Cortex of kidney (tissue), 1 donor: ENCODE measurements at places on chromosomes 1 and 21.

DNA sequence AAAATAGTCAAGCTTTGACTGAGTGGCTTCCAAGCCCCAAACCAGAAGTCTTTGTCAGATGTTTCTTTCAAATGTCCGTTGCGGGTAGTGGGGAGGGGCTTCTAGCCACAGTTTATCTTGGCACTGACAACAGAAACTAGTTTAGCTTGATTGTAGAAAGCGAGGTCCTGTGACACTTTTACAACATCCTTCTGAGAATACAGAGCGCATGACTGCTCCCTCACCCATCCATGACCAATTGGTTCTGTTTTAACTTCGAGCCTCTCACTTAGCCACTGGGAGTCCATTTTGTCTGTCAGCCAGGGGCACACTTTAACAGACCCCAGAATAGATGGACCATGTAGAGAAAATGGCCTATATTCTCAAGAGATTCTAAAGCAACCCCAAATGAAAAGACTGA lies 199.2 kb upstream of the ST6GALNAC5 start:
- no peak for DNase-seq

DNA sequence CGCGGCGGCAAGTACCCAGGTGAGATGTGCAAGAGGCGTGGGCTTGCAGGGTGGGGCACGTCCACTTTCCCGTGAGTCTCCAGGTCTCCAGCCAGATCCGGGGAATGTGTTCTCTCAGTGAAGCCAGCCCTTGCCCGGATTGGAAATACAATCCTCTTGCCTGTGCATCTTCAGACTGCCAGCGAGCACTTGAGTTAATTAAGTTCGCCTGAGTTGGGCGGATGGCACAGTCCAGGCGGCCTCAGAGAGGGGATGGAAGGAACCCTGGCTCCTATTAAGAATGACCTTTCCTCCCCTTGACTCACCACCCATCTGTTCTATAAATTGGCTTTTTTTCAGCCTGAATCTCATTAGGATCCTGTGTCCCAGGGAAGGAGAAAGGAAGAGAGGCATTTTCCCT lies 33.3 kb upstream of the CNTN2 start:
- DNase-seq, result no peak

GRCh38 chr1:11156441-11156840 lies 32.7 kb upstream of the ANGPTL7 start:
- DNase-seq, result no peak

GRCh38 chr1:3236955-3237354 lies 168.0 kb downstream of the PRDM16 start:
- DNase-seq, result no peak

DNA sequence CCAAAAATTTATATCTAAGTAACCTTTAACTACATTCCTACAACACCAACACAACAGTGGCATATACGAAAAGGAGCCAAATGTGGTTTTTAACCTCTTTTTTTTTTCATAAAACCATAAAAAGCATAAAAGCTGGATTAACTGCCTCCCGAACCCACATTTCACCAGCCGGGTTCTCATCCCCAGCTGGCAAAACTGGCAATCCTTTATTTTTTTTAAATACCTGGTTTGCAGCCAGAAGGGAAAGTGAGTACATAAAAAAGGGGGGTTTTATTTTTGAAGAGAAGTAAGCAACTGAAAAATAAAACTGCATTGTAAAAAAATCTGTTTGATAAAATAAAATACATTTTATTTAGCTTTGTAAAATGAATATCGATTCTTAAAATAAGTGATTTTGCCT lies 295.4 kb downstream of the AKT3 start:
- no peak for DNase-seq

DNA sequence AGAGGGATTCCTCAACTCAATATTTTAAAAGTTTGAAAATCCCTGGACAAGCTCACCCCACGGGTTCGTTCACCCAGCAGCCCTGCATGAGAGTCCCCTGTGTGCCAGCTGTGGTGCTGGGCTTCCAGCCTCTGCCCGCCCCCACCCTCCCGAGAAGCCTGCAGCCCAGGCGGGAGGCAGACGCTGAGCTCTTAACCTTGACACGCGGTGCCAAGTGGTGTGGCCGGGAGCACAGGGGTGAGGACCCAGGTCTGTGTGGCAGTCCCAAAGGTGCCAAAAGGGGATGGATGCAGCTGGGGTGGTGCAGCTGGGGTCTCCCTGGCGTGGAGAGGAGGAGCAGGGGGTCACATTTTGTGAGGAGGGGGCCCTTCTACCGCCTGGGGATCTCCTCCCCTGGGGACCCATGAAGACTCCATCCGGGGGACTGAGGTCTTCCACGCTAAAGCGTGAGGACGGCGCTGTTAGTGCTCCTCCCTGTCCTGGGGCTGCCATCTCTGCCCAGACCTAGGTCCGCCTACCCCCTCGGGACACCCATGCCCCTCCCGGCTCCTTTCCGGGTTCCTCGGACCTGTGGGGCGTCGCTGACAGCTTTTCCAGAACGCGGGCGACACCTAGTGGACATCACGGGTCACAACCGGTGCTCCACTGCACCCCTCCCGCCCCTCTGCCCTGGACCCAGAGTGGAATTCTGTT lies 12.9 kb downstream of the PLA2G2F start:
- no peak for DNase-seq

DNA sequence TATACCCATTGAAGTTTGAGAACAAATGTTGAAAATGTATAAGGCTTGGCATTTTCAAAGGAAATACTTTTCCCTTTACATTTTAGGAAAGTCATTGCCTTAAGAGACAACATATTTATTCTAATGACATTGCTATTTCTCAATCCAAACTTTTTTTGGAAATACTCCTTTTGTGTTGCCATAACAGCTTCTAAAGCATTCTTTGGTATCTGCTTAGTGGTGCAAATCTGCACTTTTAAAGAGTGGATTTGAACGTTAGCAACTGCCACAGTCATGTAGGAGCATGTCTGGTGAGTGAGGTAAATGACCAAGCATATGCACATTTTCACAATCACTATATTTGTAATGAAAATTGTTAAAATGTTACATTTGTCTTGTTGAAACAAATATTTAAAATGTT lies 124.4 kb upstream of the GORAB start:
- DNase-seq, result no peak

DNA sequence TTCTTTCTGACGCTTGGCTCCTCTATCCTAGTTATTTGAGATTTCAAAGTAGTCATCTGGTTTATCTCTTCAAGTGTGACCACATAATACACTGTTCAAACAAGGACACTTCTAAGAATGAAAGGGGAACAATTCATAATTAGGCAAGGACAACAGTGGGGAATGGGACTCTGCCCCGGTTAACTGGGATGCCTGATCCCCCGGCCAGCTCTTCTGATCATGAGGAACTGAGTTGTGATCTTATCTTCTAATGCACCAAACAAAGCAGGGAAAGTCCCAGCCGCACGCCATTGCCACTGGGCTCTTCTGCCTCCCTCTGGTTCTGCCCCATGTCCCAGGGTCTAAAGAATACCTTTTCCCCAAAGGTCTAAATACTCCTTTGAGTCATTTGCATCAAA lies 158.2 kb upstream of the IRF2BP2 start:
- no peak for DNase-seq

GRCh38 chr1:212987702-212988322 lies 27.9 kb downstream of the ANGEL2 start:
- DNase-seq, result no peak

DNA sequence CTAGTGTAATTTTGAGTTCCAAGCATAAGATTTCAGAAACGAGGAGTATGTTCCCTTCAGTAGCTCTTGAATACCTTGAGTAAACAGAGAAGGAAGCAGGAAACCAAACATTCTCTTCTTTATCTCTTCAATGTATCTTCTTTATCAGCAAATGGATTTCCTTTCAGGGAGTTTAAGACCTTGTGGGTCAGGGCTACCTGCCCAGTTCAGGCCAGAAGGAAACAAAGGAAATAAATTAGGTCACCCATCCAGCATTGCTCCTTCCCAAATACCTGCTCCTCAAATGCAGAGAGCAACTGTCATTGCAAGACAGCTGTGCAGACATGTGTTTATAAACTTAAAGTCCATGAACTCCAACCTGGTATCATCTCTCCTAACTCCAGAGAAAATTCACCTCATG lies 130.1 kb upstream of the SOD1 start:
- no peak for DNase-seq

GRCh38 chr1:232305050-232305449 lies 324.9 kb downstream of the SIPA1L2 start:
- no peak for DNase-seq

- DNase-seq, result no peak
These were observed at the start of gene KIAA1614 for GRCh38 chr1:180912801-180913565. Gene KIAA1614 (plus strand): TSS chr1:180912897. CDS start chr1:180913244, 347 bp downstream.

GRCh38 chr1:1163538-1164070 lies 10.1 kb upstream of the TTLL10 start:
- DNase-seq, result no peak

- no peak for DNase-seq
These were observed 64.9 kb downstream of the TMEM53 start for GRCh38 chr1:44609412-44609767.

- DNase-seq, result no peak
These were observed 4.6 kb downstream of the CHD1L start for GRCh38 chr1:147246910-147247655.

GRCh38 chr1:110280804-110281203 lies 58.4 kb upstream of the RBM15 start:
- DNase-seq, result no peak

DNA sequence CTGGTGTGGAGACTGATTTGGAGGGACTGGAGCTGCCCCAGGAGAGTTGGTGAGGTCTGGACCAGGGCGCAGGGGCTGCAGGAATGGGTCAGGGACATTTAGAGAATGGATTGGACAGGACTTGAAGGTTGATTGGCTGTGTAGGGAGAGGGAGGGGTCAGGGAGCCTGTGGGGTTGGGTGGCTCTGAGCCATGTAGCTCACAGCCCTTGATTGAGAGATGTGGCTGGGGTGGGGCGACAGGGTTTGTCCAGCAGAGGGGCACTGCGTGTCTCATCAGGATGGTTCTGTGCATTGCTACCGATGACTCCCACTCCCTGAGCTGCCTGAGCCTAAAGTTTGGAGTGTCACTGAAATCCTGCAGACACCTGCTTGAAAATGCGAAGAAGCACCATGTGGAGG lies 12.1 kb downstream of the AZIN2 start:
- DNase-seq, result no peak

DNA sequence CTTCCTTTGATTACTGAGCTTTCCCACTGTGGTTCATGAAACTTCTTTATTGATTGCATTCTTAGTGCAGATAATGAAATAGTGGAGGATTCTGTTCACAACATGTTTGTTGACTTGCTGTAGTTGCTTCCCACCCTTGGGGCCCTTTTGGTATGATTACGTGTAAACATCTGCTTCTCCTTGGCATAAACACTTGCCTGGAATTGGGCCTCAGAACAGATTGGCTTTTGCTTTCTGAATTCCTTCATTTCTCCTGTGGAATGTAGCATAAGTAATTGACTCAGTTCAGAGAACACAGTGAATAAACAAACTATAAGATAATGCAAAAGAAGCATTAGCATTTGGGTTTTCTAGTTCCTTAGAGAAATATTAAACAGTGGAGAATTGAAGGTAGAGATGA lies 59.5 kb upstream of the LAMC2 start:
- DNase-seq, result no peak

- DNase-seq, result no peak
These were observed 315.2 kb downstream of the CAMTA1 start for GRCh38 chr1:7100479-7100878.

DNA sequence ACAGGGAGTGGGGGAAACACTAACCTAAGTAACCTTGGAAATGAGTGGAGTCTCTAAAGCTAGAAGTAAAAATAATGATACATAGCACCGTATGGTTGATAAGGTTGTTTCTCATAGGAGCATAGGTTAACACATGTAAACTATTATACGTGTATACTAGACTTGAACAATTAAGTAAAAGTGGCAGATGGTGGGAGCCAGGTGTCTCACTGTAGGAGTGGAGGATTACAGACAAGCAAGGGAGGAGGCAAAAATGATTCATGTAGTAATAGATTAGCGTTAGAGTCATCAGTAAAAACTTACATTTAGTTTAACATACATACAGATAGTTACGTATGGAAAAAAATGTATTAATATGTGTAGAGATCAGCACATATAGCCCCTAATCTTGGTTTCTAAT lies 138.4 kb upstream of the DSCAM start:
- DNase-seq, result no peak

DNA sequence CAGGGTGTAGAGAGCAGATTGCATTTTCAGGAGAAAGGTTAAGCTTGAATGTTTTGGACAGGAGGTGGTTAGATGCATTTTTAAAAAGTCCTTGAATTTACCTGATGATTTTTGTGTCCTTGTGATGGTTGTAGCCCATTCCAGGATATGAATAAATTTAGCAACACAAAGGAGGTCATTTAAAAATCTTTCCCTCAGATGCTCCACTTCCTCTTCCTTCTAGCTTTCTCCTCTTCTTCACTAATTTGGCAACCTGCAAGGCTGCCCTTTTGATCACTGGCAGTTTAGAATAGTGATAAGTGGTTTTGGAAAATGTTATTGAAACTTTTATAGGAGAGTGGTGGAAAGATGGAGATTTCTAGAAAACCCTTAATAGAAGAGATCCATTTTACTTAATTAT lies 124.0 kb downstream of the LMO4 start:
- no peak for DNase-seq

DNA sequence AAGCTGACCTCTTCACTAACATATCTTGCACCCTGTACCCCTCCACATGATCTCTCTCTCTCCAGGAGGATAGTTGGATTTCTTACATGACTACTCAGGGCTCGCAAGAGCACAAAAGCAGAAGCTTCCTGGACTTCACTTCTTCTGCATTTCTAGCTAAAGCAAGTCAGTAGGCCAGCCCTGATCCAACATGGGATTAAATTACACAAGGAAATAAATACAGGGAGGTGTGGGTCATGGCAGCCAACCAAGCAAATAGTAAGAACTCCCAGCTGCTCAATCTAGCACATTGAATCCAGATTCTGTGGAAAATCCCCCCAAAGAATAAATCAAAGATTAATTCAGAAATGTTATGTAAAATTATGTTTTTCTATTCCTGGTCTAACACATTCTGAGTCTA lies 33.3 kb downstream of the KLHDC7A start:
- no peak for DNase-seq

- DNase-seq, result no peak
These were observed 717 bp downstream of the YBX1 start for GRCh38 chr1:42682739-42683531.

- no peak for DNase-seq
These were observed 392.1 kb downstream of the KIF26B start for GRCh38 chr1:245546875-245547274.

DNA sequence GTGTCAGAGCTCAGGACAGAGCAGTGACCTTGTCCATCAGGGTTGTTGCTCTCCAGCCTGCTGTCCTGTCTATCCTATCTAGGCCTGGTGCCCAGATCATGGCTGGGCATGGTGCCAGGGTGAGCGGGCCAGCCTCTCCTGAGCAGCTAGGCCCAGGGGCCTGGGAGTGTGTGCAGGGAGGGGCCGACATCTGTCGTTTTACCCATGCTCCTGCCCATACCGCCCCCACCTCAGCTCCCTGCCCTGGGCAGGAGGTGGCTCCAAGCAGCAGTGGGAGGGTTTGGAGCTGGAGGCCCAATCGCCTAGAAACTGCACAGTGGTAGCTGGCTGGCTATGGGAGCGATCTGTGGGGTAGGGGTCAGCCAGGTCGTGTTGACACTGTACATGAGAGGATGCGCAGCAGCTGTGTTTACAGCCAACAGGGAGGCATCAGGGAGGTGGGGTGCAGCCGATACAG lies 6.5 kb downstream of the INSRR start:
- no peak for DNase-seq

GRCh38 chr1:226427131-226427530 lies 19.2 kb upstream of the PARP1 start:
- no peak for DNase-seq
